NCI-H1092 treated with DMSO at 0.1 percent for 48 hours (cell line): ENCODE measurements at places on chromosomes 13 and 19.

DNA sequence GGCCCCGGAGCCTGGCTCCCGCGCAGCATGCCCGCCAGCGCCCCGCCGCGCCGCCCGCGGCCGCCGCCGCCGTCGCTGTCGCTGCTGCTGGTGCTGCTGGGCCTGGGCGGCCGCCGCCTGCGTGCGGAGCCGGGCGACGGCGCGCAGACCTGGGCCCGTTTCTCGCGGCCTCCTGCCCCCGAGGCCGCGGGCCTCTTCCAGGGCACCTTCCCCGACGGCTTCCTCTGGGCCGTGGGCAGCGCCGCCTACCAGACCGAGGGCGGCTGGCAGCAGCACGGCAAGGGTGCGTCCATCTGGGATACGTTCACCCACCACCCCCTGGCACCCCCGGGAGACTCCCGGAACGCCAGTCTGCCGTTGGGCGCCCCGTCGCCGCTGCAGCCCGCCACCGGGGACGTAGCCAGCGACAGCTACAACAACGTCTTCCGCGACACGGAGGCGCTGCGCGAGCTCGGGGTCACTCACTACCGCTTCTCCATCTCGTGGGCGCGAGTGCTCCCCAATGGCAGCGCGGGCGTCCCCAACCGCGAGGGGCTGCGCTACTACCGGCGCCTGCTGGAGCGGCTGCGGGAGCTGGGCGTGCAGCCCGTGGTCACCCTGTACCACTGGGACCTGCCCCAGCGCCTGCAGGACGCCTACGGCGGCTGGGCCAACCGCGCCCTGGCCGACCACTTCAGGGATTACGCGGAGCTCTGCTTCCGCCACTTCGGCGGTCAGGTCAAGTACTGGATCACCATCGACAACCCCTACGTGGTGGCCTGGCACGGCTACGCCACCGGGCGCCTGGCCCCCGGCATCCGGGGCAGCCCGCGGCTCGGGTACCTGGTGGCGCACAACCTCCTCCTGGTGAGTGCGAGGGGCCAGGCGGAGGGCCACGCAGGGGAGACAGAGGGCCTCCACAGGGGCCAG, at the start of gene KL:
Gene KL, plus strand, starts transcription at position 10 of the 909 bp plus-strand sequence. Its CDS starts 18 bp downstream, at position 28.
- no peak for DNase-seq

DNA sequence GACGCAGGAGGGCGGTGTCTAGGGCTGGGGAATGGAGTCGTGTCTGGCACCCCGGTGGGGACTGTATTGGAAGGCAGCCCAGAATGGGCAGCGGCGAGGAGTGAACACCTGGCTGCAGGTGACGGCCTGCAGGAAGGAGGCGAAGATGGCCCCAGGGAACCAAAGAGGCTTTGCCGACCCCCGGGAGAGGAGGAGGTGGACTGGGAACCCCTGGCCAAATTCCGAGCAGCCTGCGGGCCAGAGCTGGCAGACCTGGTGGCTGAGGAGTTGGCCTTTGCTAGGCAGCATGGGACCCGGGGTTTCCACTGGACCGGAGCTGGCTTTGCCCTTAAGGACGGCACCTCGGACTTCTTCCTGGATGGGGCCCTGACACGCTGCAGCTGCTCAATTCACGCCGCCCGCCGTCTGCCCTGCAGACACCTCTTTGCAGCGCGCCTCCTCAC, 25.9 kb downstream of the ZSWIM9 start:
- DNase-seq: no peak

DNA sequence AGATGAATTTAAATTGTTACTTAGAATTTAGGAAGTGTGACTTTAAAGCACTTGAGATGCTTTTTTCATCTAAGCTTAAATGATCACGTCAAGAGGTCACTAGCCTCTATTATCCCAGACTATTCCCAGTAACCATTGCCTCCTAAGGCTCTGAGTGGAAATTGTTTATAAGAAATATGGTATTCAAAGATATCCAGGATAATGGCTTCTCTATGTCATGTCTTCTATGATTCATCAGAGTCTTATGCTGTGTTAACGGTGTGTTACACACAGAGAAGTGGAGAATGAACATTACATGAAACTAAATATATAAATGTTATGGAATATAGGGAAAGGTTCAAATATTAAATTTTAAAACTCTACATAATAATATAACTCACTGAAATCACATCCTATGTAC, 79.8 kb upstream of the NBEA start:
- no peak for DNase-seq

DNA sequence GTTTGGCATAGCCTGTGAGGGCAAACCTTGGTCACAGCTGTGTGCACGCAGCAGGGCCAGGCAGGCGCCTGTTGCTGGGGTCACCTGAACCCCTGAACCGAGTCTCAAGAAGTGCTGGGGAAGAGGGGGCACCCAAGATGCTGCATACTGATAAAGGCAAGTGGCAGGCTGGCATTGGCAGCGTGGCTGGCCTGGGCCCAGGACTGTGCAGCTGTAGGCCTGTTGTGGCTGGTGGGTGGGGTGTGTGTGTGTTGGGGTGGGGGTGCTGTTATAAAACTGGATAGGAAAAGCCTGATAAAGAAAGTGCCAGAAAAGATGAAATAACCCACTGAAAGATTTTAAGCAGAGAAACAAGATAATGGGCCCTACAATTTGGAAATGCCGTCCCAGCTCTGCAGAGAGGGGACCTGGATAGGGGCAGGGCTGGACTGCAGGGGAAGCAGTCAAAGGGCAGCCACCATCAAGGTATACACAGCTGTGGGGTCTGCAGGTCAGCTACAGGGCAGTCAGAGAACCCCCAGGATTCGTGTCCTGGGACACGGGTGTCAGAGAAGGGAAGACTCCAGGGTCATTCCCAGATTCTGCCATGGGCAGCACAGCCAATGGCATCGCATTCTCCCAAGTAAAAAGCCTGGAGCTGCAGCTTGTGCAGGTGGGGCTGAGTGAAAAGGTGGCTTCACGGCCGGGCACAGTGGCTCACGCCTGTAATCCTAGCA, 33.2 kb downstream of the CILP2 start:
- DNase-seq: no peak

GRCh38 chr13:61880578-61881283, 465.1 kb upstream of the PCDH20 start:
- peak; percentile 2 for DNase-seq

DNA sequence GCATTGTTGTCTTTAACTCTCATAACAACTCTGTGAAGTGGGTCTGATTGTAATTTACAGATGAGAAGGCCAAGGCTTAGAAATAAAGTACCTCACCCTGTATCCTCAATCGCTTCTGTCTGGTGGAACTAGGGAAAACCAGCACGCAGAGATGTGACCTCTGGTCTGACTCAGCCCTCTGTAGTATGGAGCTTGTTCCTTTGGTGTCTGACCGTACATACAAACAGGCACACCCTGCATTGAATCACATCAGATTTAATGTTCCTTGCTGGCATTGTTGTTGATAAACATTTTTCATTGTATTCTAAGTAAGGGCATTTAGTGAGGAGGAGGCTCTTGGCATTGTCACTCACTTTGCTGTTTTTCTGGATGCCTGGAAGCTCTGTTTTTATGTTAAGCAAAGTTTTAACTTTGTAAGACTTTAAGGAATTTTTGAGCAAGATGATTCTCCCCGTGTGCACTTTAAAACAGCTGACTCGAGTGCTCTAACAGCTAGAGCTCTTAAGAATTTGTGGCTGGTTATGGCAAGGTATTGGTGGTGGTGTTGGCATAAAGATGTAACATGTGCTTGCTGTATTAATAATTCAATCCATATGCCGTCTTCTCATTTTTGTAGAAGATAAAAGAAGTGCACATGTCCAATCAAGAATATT, 89.0 kb upstream of the SPATA13 start:
- DNase-seq: no peak

DNA sequence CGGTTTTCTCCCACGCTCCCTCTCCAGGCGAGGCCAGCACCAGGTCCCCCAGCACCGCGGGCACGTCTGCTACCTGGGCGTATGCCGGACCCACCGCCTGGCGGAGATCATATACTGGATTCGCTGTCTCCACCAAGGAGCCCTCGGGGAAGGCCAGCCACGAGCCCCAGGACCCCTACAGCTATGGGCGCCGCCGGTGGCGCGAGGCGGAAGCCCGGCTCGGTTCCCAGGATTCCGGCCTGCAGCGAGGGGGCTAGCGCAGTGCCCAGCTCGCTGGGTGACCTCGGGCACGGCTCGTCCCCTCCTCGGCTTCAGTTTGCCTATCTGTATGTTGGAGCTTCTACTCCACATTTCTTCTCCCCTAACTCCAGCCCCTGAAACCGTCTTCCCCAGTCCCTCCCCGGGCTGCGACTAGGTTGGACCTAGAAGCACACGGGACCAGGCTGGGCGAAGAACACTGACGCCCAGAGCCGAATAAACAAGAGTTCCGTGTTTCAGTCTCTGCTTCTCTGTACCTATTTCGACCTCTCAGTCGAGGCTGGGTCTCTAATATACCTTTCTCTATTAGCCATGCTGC, 749 bp upstream of the CPT1C start:
- peak; percentile 53 for DNase-seq

GRCh38 chr13:47463726-47464125, 537.3 kb downstream of the SUCLA2 start:
- DNase-seq: no peak

GRCh38 chr13:73952648-73953047, 181.6 kb downstream of the KLF12 start:
- no peak for DNase-seq
